Psoas muscle (tissue), 8 donors: ENCODE measurements at places on chromosomes 7 and 10. TPM values are rescaled to one million over a fixed set of nuclear protein-coding genes. Genes with fewer than 3 reads are reported as not detected.

The OGA gene
- total RNA-seq, result 58.3 TPM

The MYO1G gene
- total RNA-seq, result 0.79 TPM

The LSM5 gene
- 44.3 TPM for total RNA-seq

The SAP25 gene
- total RNA-seq, result 0.59 TPM

The CALHM3 gene
- not detected for total RNA-seq

The FZD8 gene
- 4.1 TPM for total RNA-seq

The CARD11 gene
- 0.39 TPM for total RNA-seq

The PITX3 gene
- total RNA-seq, result 9.7 TPM

The PRDX3 gene
- 201 TPM for total RNA-seq

DNA sequence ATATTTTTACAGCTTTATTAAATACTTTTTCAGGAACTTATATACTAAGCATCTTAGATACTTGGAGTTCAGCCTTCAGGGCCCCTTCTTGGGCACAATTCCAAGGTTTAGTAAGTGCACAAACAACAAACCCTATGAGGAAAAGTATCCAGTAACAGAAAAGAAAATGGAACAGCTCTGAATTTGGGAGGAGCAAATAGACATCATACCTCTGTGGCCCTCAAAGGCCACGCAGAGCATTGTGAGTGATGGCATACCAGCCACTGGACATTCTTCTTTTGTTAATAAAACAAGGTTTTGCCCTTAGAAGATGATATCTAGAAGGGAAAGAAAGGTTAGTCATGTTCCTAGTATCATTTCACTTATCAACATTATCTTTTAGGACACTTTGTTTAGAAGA lies 46.0 kb downstream of the ST7 start:
- no peak for DNase-seq

- no peak for DNase-seq
Measured at GRCh38 chr7:30900053-30900452, 11.6 kb upstream of the AQP1 start.

DNA sequence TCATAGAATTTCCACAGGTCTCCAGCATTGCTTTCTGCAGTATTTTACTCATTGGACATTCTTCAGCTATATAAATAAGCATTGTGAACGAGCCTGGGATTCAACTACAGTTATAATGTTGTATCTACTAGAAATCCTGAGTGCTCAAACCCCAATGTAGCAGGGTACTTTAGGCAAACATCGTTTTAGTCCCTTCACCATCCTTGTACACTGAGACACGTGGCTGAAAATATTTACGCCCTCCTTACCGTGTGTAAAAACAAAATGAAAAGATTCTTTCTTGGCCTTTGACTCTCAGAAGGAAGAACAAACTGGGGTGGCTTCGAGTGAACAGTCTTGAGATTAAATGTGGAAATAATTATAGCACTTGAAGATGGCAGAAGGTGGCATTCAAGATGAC lies 25.2 kb downstream of the CDK6 start:
- no peak for DNase-seq

DNA sequence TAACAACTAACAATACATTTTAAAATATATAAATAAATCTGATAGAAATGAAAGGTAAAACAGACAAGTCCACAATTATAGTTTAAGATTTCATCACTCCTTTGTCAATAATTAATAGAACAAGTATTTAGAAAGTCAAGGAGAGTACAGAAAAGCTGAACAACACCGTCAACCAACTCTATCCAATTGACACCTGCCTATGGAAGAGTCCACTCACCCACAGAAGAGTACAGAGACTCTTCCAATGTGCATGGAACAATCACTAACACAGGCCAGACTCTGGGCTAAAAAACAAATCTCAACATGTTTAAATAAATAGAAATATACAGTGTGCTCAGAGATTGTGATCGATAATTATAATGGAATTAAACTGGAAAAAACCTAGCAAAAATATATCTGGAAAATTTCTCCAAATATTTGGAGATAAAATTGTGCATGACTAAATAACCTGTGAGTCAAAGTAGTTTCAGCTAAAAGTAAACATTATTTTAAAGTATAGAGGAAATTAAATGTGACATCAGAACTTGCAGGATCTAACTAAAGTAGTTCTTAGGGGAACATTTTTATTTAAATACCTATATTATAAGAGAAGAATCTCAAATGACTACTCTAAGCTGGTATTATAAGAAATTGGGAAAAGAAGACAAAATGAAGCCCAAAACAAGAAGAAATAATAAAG lies 109.9 kb upstream of the EGFR start:
- no peak for DNase-seq

- DNase-seq, result no peak
Measured at GRCh38 chr7:41222746-41223145, 480.1 kb downstream of the INHBA start.

DNA sequence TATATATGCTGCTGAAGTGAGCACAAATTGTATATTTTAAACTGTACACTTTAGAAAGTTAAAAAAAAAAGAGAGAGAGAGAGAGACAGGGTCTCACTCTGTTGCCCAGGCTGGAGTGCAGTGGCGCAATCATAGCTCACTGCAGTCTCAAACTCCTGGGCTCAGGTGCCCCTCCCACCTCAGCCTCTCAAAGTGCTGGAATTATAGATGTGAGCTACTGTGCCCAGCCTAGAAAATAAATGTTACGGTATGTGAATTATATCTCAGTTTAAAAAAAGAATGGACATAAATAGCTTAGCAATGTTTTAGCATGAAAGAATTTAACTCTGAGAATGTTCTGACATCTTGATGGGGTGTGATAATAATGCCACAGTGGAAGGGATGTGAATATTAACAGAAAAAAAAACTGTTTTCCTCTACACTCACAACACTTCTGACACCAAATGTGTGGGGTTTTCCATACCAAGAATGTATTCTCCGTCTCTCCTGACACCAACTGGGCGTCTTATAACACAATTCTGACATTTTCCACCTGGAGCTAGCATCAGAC lies 162.1 kb downstream of the PLCE1 start:
- DNase-seq, result no peak

DNA sequence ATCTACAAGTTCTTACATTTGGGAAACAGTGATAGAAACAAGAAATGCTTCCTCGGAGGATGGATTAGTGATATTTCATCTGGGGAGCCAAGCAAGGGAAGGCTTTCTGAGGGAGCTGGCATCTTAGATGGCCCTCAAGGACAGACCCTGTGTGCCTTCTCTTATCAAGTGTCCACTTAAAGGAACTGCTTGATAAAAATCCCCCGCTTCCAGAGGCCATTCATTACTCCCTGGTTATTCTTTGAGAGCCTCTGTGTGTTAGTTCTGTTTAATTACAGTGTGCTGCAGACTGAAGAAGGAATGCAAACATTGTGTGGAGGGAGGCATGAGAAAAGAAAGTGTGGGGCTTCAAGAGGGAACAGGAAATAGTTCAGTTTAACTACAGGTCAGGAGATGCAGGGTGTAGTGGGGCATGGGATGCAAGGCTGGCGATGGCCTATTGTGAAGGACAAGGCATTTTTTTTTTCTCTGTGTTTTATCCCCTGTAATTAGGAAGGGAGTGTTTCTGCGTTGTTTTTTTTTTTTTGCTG lies 145.4 kb downstream of the SNX10 start:
- no peak for DNase-seq

DNA sequence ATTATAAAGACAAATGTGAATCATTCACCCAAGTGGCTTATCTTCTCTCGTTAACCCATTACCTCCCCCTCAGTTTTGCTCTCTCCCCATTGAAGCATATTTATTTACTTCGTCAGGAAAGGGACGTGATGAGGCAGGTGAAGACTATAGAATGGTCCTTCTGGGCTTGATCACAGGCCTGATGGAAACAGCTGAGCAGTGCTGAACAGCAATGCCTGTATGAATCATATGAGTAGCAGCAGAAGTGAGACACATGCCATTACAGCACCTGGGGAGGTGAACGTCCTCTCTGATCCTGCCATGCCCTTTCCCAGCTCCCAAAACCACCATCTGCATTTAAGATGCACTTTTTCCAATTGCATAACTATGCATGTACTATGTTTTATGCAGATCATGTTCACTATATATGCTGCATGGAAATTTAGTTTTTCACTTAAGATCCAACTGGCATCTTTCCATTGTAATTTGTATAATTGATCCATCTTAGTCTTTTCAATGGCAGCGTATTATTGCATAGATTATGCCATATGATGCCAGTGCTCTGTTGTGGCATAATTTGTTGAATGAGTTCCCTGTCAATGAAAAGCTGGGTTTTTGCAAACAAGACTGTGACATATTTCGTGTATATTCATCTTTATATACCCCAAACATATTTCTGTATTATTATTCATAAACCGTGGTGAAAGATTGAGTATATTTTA lies 105.3 kb downstream of the CXCL12 start:
- DNase-seq, result no peak

- DNase-seq, result peak; percentile 29
Measured at GRCh38 chr7:105621617-105622016, 40.3 kb upstream of the EFCAB10 start.

- DNase-seq, result no peak
Measured at GRCh38 chr7:143048827-143049226, 3.3 kb upstream of the OR6V1 start.

GRCh38 chr7:133828906-133829305 lies 298.2 kb upstream of the LRGUK start:
- no peak for DNase-seq

DNA sequence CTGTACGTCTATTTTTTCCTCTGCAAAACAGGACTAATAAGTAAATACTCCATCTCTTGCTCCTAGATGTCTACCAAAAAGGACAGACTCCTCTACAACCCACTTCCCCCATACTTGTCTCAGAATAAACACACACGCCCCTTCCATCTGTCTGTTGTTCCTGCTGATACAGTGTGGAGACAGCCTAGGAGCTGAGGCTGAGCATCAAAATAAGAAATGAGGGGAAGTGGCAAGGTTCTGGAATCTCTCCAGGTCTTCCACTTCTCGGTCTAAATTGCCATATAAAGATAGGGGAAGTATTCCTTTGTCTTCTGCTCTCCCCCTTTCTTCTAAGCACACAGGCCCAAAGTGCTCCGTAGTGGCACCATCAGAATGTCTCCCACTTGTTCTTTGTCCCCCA lies 30.8 kb upstream of the VSIR start:
- DNase-seq, result no peak

GRCh38 chr10:101710793-101711192 lies 15.8 kb upstream of the FBXW4 start:
- DNase-seq, result no peak
